T1000 (cell line): ENCODE measurements at places on chromosomes 2 and 18.

- no peak for DNase-seq
Observed at GRCh38 chr2:167891841-167892240, 355.6 kb downstream of the STK39 start.

DNA sequence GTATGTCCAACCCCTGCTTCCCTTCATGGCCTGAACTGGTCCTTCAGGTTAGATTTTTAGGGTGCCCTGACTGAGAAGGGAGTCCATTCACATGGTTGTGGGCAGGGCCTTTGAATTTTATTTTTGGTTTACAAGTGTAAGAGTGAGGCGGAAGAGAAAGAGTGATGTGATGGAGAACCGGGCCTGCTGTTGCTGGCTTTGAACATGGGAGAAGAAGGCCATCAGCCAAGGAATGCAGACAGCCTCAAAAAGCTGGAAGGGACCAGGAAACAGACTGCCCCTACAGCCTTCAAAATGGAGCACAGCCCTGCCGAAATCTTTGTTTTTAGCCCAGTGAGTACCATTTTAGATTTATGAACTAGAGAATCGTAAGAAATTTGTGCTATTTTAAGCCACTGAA, 105.0 kb downstream of the CDK15 start:
- DNase-seq = no peak

- DNase-seq = no peak
Observed at GRCh38 chr2:126307740-126308139, 348.2 kb upstream of the GYPC start.

DNA sequence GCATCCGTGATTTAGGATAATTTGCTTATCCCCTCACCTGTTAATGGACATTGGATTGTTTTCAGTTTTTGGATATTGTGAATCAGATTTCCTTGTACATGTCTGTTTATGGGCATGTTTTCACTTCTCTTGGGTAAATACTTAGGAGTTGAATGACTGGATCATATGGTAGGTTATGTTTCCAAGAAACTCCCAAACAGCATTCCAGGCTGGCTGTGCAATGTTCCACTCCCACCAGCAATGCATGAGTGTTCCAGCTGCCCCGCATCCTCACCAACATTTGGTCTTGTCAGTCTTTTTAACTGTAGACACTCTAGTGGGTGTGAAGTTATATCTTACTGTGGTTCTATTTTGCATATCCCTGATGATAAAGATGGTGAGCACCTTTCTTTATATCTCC, 8.9 kb upstream of the LRRFIP1 start:
- DNase-seq = no peak

- DNase-seq = no peak
Observed at GRCh38 chr2:584863-585823, 92.1 kb downstream of the TMEM18 start.

DNA sequence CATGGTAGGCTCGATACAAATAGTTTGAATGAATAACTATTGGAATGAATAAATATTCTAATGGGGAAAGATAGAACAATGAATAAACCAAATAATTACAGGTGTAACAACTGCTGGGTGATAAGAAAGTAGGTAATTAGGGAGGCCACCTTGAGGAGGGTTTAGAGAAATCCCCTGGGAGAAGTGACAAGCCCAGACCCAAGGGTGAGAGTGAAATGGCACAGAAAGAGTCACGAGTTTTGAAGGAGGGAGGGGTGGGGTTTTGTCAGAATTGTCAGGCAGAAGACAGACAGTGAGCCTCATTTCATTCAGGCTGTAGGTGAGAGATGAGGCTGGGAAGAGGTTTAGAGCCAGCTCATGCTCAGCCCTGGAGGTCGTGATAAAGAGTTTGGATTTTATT, 71.6 kb upstream of the L3MBTL4 start:
- DNase-seq = no peak

GRCh38 chr18:61980355-61980754, 87.5 kb upstream of the RNF152 start:
- no peak for DNase-seq

DNA sequence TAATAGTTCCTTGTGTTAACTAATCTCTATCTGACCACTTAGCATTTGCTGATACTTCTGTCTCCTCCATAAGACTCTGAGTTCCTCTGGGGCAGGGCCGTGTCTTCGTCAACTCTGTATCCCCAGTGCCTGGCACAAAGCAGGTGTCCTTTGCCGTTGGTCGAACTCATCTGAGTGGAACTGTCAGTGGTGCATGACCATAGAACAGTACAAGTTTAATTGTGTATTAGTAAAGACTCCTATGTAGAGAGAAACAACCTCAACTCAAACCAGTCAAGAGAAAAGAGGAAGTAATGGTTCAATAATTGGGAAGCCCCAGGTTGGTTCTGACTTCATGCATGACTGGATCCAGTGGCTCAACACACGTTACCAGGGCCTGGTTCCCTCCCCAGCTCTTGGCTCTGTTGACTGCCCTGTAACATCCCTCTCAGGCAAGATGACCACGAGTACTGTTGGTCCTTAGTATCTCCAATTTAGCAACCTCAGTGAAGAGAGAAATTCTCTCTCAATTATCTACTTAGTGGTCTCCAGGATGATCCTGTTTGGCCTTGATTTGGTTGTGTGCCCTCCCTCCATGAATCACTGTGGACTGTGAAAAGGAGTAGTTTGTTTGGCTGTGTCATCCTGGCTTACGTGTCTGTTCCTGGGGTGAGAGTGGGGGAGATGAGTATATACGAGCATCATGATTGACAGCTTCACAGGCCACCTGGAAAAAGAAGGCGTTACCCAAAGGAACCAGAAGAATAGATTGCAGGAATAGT, 58.5 kb upstream of the MSH6 start:
- DNase-seq = no peak

GRCh38 chr2:144780983-144781382, 261.1 kb upstream of the ZEB2 start:
- no peak for DNase-seq

DNA sequence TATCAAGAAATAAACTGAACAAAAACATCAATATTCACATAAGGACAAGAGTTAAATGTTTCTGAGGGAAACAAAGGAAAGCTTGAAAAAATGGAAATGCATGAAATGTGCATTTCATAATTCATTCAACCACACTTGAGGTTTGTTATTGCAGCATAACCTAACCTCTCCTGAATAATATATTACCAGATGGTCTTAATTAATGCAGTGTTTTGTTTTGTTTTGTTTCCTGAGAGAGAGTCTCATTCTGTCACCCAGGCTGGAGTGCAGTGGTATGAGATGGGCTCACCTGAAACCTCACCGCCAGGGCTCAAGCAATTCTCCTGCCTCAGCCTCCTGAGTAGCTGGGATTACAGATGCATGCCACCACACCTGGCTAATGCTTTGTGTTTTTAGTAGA, 139.9 kb upstream of the PIEZO2 start:
- DNase-seq = no peak

- no peak for DNase-seq
Observed at GRCh38 chr2:130368786-130369185, 12.9 kb downstream of the PTPN18 start.

- DNase-seq = no peak
Observed at GRCh38 chr2:159713631-159714246, 1.4 kb downstream of the MARCHF7 start.

DNA sequence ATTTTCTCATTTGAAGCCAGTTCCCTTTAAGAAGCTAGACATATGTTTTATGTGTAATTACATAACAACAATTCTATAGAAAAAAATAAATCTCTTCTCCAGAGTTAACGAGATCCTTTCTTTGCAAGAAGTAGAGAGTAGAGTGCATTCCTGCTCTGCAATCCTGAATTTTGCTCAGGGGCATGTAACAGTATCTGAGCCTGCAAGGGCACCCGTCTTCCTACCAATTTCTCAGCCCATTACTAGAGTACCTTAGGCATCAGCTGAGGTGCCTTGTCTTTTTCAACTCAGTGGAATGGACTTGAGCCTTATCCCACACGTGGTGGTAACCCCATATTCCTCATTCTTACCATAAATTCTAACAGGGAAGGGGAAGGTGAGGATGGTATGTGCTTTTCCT, 205.9 kb downstream of the IKZF2 start:
- DNase-seq = no peak

DNA sequence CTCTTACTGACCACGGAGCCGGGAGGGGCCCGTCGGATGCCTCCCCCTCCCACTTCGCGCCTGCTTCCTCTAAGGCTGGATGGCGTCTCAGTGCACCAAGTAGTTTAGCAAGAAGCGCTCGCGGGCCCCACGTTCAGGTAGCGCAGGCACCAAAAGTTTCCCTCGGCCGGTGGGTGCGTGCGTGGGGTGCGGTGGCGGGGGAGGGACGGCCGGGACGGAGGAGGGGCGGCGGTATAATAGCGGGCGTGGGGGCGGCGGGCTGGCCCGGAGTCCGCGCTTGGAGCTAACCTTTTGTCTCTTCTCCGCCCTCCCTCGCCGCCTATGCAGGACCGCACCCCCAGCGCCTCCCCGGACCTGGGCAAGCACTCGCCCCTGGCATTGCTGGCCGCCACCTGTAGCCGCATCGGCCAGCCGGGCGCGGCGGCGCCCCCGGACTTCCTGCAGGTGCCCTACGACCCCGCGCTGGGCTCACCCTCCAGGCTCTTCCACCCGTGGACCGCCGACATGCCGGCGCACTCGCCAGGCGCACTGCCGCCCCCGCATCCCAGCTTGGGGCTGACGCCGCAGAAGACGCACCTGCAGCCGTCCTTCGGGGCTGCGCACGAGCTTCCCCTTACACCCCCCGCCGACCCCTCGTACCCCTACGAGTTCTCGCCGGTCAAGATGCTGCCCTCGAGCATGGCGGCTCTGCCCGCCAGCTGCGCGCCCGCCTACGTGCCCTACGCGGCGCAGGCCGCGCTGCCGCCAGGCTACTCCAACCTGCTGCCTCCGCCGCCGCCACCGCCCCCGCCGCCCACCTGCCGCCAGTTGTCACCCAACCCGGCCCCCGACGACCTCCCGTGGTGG, 1.0 kb downstream of the SP5 start:
- DNase-seq = no peak

- DNase-seq = no peak
Observed at GRCh38 chr2:101419096-101419663, 31.9 kb upstream of the CREG2 start.

- DNase-seq = no peak
Observed at GRCh38 chr2:135825550-135826176, 11.3 kb downstream of the LCT start.

DNA sequence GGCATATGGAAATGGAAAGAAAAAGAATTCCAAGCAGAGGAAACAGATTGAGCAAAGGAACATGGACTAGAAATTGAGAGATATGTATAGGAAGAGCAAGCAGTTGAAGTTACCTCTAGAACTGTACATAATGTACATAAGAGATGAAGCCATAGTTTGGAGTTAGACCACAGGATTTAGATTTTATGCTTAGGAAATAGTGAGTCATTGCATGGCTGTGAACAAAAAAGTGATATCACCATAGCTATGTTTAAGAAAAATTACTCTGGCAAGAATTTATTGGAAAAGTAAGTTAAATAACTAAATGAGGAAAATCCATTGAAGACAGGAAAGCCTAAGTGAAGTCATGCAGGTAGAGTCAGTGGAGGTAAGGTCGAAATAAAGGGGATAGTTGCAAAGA, 99.4 kb upstream of the GALNT5 start:
- no peak for DNase-seq
